ENCODE measurements at places on chromosomes 2 and 18. TPM values are rescaled to one million over a fixed set of nuclear protein-coding genes. Genes with fewer than 3 reads are reported as not detected.

GRCh38 chr2:144376460-144376859 is 143.5 kb downstream of the ZEB2 start:
- DNase-seq, result no peak

Gene FEV
- not detected for total RNA-seq

DNA sequence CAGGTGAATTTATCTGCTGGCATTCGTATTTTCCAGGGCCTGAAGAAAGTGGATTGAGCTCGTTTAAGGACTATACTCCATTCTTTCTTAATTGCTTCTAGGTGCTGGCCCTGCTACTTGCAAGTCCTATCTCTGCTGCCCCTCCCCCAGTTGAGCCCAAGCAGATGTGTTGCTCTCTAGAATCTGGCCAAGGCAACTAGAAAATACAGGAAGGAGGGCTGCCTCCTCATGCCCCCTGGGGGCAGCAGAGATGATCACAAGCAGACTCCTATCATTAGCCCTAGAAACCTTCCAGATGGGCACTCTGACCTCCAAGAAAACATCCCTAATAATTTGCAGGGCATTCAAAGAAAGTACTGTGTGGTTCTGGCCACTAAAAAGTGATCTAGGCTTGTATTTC is 72.5 kb upstream of the CYP26B1 start:
- DNase-seq, result no peak

Gene RFTN2
- total RNA-seq, result not detected

DNA sequence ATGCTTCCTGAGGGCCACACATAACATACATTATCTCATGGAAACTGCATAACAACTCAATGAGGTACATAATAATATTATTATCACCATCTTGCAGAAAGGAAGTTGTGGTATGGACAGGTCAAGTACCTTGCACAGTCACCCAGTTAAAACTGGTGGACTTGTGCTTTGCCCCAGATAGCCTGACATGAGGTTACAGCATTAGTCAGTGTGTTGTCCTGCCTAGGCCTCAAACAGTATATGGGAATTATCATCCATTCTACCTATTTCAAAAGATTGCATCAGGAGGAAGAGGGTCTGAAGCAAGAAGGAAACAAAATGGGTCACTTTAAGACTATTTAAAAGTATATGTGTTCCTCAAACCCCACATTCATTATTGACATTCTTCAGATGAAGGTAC is 5.4 kb upstream of the ANTXR1 start:
- no peak for DNase-seq

- DNase-seq, result no peak
Measured at GRCh38 chr2:16649353-16650286, 16.0 kb downstream of the CYRIA start.

DNA sequence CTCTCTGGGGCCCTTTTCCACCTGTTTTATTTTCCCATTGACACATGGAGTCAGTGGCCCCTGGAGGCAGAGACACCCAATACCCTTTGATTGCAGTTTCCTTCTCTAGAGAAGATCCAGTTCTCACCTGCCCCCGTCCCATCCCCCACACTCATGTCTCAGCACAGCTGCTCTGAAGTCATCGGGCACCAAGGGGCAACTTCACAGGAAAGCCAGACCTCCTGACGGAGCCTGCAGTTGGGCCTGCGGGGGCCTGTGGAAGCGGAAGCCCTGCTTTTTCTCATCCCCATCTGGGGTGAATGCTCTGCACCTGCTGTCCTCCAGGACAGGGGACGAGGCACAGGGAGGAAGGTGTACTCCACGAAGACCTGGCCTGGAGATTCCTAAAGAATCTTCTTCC is 308.3 kb upstream of the EPAS1 start:
- no peak for DNase-seq

Gene CD8B2
- total RNA-seq, result not detected

Gene ABCG8
- not detected for total RNA-seq

Gene ACADL
- not detected for total RNA-seq

DNA sequence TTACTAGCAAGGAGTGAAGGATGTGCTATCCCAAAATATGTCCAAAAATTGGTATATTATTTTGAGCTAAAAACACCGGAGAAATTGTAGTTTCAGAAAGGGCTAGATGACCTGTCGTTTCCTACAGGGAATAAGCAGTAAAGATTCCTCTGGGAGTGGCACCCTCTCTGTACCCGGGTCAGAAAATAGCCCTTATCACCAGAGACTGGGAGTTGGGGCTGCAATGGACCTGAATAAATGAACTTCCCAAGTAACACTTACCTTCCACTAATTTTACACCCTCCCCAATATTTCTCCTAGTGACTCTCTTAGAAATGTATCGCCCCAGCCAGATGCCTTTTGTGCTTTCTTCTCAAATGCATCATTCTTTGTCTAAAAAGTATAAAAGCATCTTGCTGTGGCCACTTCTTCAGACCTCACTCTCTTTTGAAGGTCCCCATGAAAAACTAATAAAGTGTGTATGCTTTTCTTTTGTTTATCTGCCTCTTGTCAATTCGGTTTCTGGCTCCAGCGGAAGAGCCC is 734 bp upstream of the RMC1 start:
- DNase-seq, result no peak

Gene POU3F3
- total RNA-seq, result not detected

Gene NEB
- 0.27 TPM for total RNA-seq

DNA sequence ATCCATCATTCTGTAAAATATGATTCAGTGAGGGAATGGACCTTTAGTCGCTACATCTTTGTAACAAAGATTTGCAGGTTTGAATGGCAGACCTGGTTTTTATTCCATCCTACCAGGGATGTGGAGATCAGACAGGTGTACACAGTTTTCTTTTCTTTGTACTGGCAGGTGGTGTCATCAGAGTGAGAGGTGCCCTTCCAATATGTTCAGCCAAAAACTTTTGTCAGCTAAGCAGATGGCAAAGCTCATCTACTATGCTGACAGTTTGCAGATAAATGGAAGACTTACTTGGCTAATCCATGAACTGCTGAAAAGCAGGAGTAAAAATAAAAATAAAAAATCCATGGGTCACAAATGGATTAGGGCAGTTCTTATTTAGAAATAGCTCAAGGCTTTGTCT is 185.5 kb upstream of the DOK6 start:
- DNase-seq, result no peak

Gene LDLRAD4
- total RNA-seq, result not detected

- no peak for DNase-seq
Measured at GRCh38 chr2:221569425-221569845, 2.7 kb downstream of the EPHA4 start.

DNA sequence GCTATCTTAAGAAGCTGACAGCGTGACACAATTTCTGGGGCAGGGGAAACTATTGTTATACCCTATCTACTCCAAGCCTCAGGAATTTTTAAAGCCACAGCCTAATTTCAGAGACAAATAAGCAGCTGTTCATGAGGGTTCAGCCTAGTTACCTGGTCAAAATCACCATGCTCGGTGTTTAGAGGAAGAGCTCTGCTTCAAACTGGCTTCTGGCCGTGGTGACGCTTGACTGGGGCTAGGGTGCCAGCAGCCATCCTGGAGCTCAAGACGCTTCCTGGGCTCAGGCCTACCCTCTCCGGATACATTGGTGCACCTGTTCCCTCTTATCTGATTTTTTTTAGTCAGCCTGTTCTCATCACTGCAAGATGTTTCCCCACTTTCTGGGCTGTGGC is 41.7 kb downstream of the FRZB start:
- DNase-seq, result no peak

GRCh38 chr2:4256351-4256750 is 553.0 kb downstream of the DCDC2C start:
- DNase-seq, result no peak

Gene GKN2
- not detected for total RNA-seq

DNA sequence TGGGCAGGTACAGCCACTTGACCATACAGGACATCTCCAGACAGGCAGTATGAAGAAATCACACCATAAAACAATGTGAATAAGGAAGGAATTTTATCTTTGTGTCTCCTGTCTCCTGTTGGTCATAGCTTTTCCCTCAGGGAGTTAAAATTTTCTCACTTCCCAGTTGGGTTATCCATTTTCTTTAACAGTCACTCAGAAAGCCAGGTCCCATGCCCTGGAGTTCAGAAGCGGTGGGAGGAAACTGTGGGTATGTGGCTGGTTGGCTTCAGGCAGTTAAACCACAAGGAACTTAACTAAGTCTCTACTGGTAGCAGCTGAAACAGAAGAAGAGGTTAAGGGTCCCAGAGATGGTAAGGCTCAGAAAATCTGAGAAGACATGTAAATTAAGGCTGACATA is 6.5 kb upstream of the SMAD2 start:
- DNase-seq, result no peak

- no peak for DNase-seq
Measured at GRCh38 chr18:25590456-25590855, 238.5 kb upstream of the ZNF521 start.

DNA sequence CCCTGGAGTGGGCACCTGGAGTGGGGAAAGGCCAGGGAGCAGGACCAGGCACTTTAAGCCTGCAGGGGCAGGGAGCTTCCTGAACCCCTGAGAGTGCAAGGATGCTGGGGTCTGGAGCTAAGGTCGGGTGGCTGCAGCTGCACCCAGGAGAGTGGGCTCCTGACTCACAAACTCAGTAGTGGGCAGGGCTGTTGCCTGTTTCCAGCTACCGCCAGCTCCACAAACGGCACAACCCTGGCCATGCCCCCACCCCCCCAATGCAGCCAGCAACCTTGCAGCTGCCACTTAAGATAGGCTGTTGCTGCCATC is 688.8 kb downstream of the NYAP2 start:
- DNase-seq, result no peak

Gene TM4SF20
- not detected for total RNA-seq

DNA sequence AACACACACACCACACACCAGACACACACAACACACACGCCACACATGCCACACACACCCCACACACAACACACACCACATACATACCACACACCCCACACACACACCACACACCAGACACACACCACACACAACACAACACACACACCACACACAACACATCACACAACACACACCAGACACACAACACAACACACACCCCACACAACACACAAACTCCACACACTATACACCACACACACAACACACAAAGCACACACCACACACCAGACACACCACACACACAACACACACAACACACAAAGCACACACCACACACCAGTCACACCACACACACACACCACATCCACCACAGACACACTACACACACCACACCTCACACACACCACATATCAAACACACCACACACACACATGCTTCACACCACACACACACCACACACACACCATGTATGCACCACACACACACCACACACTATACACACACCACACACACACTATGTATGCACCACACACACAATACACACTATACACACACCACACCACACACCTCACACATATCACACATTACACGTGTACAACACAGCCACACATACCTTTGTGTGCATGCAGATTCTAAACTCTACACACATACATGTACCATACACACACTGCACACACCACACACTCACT is 72.2 kb downstream of the TMEM18 start:
- DNase-seq, result no peak

DNA sequence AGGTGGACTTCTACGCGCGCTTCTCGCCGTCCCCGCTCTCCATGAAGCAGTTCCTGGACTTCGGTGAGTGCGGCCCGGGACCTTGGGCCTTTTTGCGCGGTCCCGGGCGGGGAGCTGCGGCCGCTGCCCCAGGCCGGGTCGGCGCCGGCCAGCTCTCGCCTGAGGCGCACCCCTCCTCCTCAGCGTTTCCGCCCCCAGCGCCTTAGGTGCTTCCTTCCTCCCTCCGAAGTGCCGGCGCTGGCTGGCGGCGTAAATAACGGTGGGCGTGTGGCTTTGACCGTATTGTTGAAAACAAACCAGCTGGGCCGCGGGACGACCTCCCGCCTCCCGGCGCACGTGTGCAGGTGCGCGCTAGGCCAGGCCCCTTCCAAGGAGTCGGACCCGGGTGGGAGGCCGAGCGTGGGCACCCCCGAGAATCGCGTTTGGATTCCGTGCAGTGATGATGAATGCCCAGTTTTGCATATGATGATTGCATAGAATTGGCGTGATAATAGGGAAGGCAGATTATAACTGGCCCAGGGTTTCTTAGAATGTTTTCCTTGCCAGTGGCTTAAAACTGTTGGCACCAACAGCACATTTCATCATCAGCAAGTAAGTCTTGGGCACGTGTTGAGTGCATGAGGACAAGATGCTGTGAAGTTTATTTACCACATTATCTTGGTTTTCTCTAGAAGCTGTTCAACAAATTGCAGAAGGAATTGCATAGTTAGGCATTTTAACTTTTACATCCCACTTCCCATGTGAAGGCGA is 569 bp downstream of the PDK1 start:
- peak; percentile 61 for DNase-seq

Gene TBR1
- not detected for total RNA-seq

- DNase-seq, result no peak
Measured at GRCh38 chr2:64007924-64008323, 11.3 kb downstream of the VPS54 start.

GRCh38 chr18:29730073-29730472 is 1312.5 kb downstream of the DSC3 start:
- DNase-seq, result no peak

Gene PRSS56
- total RNA-seq, result not detected

GRCh38 chr18:2274613-2275012 is 296.7 kb downstream of the METTL4 start:
- no peak for DNase-seq

DNA sequence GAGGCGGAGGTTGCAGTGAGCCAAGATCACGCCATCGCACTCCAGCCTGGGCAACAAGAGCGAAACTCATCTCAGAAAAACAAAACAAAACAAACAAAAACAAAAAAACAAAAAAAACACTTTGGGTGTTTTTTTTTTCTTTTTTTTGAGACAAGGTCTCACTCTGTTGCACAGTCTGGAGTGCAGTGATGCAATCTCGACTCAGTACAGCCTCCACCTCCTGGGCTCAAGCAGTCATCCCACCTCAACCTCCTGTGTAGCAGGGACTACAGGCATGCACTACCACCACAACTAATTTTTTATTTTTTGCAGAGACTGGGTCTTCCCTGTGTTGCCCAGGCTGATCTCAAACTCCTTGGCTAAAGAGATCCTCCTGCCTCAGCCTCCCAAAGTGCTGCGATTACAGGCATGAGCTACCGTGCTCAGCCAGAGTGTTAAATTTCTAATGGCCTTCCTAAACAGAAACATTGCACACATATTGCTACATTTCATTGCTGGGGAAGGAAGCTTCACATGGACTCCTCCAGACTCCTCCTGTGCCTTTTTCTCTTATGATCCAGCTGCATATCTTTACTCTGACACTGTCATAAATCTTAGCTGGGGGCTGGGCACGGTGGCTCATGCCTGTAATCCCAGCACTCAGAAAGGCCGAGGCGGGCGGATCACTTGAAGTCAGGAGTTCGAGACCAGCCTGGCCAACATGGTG is 19.7 kb downstream of the STARD7 start:
- no peak for DNase-seq

DNA sequence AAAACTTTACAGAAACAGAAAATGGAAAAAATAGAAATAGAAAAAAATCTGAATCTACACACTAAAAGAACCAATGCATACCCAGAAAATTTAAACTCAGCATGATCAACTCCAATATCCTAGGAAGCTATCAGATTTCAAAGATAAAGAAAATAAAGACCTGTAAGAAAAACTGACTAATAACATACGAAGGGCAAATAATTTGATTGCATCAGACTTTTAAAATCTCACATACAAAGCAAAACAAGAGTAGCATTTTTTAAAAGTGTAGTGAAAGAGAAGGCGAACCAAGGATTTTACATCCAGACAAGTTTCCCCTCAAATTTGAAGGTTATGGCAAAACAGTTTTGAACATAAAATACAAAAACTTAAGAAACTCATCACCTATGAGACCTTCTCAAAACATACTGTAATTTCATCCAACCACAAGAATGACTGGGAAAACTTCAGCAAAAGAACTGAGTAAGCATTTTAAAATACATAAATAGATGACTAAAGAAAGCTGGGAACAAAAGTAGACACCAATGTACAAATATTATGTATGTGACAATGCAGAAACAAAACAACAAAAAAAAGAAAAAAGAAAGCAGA is 54.8 kb downstream of the NBAS start:
- no peak for DNase-seq
